Foreskin fibroblast (primary cell): ENCODE measurements at places on chromosomes 13 and 19.

DNA sequence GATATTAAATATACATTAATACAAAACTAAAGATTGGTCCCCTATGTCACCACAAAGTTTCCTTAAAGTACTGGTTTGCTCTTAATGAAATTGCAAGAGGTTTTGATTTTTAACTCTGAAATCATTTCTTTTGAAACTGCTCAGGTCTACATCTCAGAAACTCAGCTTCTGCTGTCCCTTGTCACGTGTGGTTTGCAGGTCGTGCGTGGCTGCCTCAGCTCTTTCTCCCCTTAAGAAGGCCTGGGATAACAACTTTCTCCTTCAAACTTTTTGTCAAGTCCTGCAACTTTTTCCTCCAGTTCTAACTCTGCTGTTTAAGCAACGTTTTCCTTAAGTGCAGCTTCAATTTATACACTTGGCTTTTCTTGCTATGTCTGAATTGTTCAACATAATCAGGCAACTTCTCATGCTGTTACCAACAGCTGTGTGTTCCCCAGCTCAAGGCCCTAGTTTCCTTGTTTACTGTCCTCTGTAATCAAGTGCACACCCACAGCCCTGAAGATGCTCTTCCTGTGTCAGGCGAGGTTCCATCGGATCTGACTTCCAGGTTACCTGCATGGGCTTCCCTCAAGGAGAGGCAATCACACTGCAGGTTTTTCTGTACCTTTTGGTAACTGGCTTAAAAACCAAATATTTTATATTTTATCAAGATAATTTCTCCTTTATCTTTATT lies 13.5 kb downstream of the C13orf46 start:
- DNase-seq: no peak

- DNase-seq: peak; percentile 69
These were observed 4.7 kb upstream of the IRS2 start for GRCh38 chr13:109790942-109791605.

- no peak for DNase-seq
These were observed 6.9 kb downstream of the CARM1 start for GRCh38 chr19:10878253-10878652.

DNA sequence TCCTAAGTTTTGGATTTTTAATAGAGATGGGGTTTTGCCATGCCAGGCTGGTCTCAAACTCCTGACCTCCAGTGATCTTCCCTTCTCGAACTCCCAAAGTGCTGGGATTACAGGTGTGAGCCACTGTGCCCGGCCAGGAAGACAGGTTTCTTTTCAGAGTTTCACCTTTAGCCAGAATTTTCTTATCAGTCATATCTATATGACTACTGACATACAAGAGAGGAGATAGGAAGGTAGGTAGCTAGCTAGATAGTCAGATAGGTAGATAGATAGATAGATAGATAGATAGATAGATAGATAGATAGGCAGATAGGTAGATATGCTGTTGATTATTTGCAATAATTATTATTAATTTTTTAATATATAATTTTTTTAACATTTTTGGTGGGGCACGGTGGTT lies 7.6 kb downstream of the CBLC start:
- DNase-seq: no peak

DNA sequence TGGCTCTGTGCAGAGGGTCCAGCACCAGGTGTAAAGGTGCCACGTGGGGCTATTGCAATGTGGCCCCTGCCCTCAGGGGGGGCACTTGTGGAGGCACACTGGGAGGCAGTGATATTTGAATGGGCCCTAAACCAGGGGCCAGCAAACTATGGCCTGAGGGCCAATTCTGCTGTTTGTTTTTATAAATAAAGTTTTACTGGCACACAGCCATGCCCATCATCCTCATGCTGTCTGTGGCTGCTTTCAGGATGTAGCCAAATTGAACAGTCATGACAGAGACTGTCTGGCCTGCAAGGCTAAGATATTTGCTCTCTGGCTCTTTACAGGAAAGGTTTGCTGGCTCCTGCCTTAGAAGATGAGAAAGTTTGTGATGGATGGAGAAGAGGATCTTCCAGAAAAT lies 33.9 kb upstream of the RANBP3 start:
- DNase-seq: no peak

GRCh38 chr13:27415116-27415515 lies 9.3 kb upstream of the GTF3A start:
- no peak for DNase-seq

GRCh38 chr13:33296793-33297425 lies 11.4 kb upstream of the STARD13 start:
- DNase-seq: no peak

GRCh38 chr13:83845106-83845505 lies 37.2 kb downstream of the SLITRK1 start:
- DNase-seq: no peak

- DNase-seq: no peak
These were observed 257.2 kb downstream of the FOXO1 start for GRCh38 chr13:40409278-40409677.

DNA sequence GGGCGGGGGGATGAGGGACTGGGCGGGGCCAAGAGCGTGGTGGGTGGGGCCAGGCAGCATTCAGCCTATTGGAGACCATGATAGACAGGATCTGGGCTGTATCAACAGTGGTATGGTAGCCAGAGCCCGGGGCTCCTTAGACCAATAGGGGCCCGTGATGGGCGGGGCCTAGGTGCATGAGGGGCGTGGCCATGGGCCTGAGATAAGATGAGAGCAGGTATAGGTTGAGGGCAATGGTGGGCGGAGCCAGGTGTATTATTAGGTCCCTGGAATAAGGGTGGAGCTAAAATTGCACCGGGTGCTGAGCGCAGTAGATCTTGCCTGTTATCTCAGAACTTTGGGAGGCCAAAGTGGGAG lies 5.3 kb downstream of the ABCA7 start:
- no peak for DNase-seq

GRCh38 chr13:50161052-50161451 lies 145.8 kb downstream of the KCNRG start:
- DNase-seq: peak; percentile 72

- peak; percentile 8 for DNase-seq
These were observed 32.3 kb upstream of the FGF9 start for GRCh38 chr13:21638319-21639282.

GRCh38 chr19:18020212-18021085 lies 12.5 kb downstream of the ARRDC2 start:
- peak; percentile 51 for DNase-seq

DNA sequence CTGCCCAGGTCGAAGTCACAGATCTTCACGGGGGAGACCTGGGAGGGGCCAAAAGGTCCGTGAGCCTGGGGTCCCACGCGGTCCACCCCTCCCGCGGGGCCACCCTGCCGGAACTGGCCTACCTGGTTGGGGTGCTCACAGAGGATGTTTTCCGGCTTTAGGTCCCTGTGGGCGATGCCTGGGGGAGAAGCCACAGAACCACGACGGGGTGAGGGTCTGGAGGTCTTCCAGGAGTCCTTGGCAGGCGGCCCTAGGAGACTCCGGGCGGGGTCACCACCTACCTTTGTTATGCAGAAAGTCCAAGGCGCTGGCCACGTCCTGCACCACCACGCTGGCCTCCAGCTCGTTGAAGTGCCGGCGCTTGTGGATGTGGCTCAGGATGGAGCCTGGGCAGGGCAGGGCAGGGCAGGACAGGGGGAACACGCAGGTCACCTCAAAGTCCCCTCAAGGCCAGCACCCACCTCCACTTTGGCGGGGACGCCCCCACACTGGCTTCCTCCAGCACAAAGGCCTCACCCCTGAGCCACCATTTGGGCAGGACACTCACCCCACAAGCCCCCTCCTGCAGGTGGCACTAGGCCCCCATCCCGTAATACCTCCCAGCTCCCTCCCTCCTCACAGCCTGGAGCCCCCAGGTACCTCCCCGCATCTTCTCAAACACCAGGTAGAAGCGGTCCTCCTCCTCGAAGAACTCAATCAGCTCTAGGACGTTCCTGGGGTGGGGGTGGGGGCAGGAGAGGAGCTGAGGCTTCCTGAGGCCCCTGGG lies 8.4 kb downstream of the MKNK2 start:
- DNase-seq: no peak

DNA sequence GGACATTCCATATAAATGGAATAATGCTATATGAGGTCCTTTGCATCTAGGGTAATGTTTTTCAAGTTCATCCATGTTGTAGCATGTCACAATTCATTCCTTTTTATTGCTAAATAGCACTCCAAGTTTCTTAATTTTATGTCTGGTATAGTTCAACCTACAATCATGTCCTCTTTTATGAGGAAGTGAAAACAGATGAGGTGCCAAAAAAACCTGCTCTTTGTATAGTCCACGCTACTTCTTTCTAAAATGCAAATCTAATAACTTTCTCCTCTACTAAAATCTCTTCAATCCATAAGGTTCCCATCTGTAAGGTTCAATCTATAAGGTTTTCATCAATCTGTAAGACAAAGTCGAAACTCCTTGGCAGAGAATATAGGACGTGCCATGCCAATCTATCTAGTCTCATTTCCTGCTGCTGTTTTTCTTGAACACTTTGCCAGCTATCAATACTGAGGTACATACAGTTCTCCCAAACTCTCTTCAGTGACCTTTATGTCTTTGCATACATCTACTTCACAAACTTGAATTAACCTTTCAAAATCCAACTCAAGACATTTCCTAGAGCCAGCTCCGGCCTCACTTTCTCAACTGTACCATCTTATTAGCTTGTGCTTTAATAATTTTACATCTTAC lies 33.7 kb downstream of the INTS6 start:
- DNase-seq: no peak

DNA sequence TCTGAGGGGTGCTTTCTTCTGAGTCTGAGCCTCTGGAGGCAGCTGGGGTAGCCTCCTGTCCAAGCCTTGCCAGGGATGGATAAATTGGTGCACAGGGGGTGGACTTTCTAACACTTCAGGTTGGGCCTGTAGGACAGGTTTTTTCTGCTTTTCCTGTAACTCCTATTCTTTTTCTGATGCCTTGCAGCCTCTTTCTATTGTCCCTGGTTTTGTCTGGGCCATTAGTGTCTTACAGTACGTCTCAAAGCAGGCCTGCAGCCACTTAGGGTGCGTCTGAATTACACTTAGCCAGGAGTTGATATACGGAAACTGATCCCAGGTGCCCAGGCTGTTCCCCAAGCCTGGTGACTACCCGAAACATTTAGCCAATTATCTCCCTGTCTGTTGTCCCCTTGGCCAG lies 213.3 kb upstream of the HTR2A start:
- no peak for DNase-seq

DNA sequence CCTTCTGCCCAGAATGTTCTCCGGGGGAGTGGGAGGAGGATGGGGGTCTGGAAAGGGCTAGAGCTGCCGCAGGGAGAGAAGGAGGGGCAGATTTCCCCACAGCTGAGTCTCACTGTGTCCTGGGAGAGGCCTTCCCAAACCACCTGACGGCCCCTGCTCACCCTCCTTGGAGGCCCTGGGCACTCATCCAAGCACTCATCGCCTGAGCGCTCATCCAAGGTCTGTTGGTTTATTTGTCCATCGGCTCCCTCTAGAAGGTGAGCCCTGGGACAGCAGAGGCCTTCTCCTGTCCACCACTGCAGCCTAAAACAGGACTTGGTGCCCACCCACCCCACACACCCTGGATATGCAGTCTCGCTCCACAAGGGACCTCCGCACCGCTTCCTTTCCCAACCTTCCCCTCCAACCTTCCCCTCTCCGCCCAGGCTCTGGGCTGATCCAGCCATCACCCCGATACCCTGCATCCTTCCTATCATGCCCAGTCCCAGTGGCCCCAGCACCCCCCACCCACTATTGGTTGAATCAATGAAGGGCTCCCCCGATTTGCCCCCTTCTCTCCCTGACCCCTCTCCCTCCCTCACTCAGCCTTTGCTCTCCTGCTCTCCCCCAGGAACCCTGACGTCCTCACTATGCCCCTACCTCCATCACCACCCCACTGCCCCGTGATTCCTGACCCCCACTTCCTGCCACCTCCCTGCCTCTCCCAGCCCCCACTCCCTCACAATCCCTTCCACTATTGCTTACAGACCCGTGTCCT lies 1.7 kb downstream of the UBXN6 start:
- peak; percentile 88 for DNase-seq

DNA sequence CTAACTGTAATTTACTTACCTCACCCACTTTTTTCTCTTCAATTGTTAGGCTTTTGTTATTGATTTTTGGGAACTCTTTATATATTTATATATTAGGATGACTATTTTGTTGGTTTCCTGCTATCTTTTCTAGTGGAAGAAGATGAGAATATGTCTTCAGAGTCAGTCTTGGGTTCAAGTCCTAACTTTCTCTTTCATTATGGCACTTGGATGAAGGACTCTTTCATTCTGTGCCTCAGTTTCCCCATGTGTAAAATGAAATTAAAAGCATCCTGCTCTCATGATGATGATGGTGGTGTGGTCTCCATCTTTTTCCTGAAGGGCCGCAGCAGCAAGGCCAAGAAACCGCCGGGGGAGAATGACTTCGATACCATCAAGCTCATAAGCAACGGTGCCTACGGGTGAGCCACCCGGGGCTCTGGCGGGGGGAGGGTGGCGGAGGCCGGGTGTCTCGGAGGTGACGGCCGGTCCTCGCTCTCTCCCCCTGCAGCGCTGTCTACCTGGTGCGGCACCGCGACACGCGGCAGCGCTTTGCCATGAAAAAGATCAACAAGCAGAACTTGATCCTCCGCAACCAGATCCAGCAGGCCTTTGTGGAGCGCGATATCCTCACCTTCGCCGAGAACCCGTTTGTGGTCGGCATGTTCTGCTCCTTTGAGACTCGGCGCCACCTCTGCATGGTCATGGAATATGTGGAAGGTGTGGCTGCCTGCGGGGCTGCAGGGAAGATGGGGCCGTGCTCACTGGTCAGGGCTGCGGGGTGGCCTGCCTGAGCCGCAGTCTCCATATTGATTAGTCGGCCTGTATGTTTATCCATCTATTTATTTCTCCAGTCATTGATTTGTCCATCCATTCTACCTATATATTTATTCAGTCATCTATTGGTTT lies 20.0 kb downstream of the MAST1 start:
- DNase-seq: no peak

GRCh38 chr19:41327076-41327575 lies 17.2 kb downstream of the CCDC97 start:
- DNase-seq: peak; percentile 13

DNA sequence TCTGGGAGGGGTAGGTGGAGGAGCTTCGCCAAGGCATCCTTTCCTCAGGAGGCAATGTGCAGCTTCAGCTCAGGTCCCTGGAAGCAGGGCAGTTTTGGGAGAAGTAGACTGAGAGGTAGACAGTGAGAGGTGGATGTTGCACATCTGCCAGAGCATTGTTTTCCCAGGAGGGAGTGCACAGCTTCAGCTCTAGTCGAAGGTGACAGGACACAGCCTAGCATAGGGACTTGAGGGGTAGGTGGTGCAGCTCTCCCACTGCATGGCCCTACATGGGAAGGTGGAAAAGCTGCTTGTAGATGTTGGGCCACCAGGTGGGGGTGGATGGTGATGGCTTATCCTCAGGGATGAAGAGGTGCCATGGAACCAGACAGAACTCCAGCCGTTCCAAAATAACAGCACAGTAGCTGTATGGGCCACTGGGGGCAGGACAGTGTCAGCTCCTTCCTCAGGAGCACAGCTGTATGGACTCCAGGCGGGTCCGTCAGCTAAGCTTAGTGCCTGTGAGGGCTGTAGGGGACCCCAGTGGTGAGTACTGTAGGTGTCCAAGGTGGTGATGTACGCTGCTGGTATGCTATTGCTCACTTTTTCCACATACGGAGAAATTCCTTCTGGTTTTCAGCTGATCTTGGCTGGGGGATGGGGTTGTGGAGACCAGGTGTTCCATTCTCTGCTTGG lies 17.4 kb upstream of the ZNF543 start:
- DNase-seq: no peak
